ENCODE measurements at places on chromosomes 5 and 9. TPM values are rescaled to one million over a fixed set of nuclear protein-coding genes. Genes with fewer than 3 reads are reported as not detected.

JMY gene
- 5.3 TPM for polyA plus RNA-seq

SHOC1 gene
- not detected for polyA plus RNA-seq

DNA sequence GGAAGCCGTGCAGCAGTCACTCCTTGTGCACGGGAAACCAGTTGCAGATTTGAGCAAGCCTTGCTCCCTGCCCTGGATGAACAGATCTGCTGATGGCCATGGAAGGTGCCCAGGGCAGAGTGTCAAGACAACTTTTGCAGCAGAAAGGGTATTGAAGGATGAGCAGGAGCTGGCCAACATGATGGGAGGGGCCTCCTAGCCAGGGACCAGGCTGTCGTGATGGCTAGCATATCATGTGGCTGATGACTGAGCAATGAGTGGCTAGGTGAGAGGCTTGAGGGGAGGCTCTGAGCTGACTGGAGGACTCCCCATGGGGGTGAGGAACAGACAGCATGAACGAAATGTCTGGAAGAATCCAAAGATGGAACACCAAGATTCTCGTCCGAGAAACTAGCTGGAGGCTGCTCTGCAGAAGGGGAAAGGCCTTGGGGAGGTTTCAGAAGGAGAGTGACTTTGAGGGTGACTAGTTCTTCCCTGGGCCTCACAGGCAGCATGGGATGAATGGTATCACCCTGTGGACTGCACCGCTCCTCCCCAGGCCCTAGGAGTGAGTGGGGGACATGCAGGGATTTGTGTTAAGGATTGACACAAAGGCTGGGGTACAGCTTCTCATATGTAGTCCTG lies 18.5 kb downstream of the PPARGC1B start:
- DNase-seq: no peak

HAPLN1 gene
- polyA plus RNA-seq: not detected

Data from naive thymus-derived CD8-positive, alpha-beta T cell (primary cell).